ENCODE measurements at places on chromosomes 12 and 14.

DNA sequence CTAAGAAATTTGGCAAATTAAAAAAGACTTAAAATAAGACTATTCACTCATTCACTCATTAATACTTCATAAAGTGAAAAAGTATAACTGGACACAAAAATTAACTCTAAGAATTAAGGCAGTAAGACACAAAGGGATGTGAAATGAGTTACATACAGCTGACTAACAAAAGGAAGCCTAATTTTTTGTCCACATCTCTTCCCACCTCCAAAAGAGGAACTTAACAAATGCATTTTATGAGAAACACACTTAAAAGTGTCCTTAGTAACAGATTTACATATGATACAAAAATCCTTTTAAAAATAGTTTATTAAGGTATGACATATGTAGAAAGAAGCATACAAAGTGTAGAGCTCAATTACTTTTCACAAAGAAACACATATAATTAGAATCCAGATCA is 88.9 kb downstream of the NUMB start:
- DNase-seq, result no peak

GRCh38 chr12:113208041-113208934 is 13.0 kb upstream of the TPCN1 start:
- DNase-seq, result no peak

DNA sequence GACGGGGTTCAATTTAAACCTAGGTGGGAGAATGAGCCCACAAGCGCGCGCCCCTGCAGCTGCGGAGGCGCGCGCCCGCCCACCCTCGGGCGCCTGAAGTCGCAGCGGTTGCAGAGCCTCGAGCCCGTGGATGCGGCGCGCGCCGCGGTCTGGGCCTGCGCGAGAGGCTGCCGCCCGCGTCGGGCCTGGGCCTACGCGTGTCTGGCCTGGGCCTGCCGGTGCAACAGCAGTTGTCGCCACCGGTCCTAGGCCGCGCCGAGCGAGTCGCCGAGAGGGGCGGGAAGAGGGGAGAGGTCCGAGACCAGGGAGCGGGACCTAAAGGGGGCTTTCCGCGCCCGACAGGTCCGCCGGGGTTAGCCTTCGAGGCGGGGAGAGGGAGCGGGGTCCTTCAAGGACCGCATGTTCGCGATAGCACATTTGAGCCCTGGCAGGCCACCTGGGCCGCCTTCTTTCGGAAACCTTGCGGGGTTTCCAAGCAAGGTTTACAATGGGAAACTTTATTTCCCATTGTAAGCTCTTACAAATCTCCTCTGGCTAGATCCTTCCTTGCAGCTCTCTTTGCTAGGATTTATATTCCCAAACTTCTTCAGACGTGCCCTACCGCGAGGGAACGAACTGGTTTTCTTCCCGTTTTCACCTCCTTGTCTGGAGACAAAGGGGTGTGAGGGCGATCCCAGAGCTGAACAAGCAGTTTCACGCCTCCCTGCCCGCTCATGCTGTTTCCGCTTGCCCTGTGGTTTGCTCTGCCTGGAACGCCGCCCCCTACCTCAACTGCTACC is 6.8 kb downstream of the SIX6 start:
- no peak for DNase-seq

GRCh38 chr12:120959111-120959878 is 19.0 kb upstream of the HNF1A start:
- DNase-seq, result no peak

- DNase-seq, result no peak
Measured at GRCh38 chr14:104220215-104221070, 82.1 kb downstream of the KIF26A start.

- DNase-seq, result no peak
Measured at GRCh38 chr12:33988913-33989312, 33.4 kb upstream of the ALG10 start.

DNA sequence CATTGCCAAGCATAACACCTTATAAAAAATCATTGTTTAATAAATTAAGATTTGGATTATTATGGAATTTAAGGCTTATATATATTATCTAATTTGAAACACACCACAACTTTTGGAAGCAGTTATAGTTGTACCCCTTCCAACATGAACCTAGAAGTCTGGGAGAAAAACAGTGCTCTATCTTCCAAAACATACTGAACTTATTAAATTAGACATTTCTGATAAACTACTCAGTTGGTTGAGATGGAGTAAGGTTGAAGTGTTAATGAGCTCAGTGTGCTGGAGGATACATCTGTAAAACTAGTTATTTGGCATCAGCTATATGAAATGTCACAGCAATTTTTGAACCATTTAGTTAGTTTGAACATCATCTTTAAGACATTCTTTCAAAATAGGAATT is 227.4 kb downstream of the ALX1 start:
- no peak for DNase-seq

GRCh38 chr12:24701343-24701742 is 247.6 kb downstream of the BCAT1 start:
- DNase-seq, result no peak

DNA sequence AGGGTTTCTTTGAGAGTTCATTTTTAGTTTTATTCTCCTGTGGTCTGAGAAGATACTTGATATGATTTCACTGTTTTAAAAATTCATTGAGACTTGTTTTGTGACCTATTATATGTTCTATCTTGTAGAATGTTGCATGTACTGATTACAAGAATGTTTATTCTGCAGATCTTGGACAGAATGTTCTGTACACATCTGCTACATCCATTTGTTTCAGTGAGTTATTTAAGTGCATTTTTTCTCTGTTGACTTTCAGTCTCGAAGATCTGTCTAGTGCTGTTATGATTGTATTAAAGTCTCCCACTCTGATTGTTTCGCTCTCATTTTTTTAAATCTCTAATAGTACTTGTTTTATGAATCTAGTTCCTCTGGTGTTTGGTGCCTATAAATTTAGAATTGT is 1319.8 kb downstream of the TMEM121 start:
- DNase-seq, result no peak
